Stimulated activated CD4-positive, alpha-beta T cell treated with anti-CD3 and anti-CD28 coated beads, Interleukin-1b, Interleukin-23, amount 100 ng/mL, for 1 hour (primary cell): ENCODE measurements at places on chromosomes 3 and 15.

DNA sequence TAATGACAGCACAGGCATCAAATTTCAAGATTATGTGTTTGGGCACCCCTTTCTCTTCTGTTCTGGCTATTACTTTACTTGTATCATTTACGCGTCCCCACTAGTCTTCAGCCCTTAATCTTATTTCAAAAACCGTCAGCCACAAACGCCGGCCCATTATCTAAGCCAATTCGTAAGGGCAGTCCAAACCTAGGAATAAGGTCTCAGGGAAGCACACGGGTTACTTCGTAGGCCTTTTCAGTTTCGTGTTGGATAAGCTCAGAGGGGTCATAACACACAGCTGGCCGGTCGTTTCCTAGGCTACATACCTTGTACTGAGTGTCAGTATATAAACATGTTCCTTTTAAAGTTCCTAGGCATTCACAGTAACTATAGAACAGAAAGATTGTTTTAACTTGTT, 5.1 kb upstream of the DNAAF4 start:
- no peak for DNase-seq

DNA sequence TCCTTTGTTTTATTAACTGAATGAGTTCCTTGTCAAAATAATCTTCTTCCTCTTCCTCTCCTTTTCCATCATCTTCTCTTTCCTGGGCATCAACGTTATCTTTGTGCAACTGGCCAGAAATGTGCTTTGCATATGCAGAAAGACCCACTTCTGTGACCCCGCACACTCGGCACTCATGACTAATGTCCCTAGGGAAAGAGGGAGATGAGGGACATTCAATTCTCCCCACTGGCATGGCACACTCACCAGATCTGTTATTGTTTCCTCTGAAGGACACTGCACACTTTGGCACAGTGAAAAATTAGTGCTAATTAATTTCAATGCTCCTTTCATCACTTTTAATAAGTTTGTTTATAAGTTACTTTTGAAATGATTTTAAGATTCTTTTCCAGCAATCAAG, 34.0 kb downstream of the ZNF106 start:
- DNase-seq: no peak

DNA sequence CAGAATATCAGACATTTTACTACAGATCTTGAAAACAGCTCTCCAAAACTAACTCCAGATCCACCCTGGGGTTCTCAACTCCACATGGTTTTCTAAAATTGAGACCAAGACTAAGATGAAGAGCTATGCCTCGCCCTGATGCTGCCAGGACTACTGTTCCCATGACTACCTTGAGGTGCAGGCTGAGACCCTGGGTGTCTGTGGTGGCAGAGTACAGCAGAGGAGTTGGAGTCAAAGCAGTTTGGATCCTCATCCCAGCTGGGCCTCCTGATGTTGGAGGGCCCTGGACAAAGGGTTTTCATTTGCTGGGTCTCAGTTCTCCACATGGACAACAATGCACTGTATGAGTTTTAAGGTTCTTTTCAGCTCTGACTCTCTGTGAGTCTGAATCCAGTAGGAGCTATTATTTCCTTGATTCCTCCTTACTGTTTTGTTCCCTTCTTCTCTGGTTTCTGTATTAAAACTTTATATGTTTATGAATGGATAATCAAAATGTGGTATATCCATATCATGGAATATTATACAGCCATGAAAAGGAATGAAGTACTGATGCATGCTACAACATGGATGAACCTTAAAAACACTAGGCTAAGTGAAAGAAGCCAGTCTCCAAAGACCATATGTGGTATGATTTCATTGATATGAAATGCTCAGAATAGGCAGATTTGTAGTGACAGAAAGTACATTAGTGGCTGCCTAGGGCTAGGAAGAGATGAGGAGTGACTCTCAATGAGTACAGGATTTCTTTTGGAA, 93.0 kb downstream of the CPN2 start:
- DNase-seq: no peak

DNA sequence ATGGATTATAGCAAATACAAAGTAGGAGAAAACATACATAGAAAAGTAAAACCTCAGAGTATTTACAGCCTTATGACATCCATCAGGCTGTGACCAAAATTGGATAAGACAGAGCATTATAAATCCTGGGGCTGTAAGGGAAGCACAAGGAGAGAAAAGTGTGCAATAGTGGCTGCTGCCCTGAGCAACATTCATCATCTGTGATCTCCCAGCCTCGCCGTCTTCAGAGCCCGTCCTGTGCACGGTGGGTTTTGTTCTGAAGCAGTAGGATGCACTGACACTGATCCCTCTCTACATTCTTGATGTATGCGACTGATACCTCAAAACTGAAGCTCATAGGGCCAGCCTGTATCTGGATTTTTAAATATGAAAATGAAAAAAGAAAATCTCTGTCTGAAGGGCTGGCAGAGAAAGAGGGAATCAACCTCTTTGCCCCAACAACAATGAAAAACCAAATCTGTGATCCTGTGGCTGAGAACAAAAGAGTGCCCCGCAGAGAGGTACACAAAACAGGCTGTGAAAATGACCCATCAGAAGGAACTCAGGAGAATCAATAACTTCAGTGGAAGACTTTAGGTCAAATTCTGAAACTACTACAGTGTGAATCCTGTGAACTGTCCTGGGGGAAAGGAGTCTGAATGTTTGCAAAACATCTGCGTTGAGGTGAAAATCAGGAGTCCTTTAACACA, 8.2 kb upstream of the RTP4 start:
- DNase-seq: no peak

- DNase-seq: no peak
Measured at GRCh38 chr3:167066977-167067786, 312.9 kb downstream of the ZBBX start.

DNA sequence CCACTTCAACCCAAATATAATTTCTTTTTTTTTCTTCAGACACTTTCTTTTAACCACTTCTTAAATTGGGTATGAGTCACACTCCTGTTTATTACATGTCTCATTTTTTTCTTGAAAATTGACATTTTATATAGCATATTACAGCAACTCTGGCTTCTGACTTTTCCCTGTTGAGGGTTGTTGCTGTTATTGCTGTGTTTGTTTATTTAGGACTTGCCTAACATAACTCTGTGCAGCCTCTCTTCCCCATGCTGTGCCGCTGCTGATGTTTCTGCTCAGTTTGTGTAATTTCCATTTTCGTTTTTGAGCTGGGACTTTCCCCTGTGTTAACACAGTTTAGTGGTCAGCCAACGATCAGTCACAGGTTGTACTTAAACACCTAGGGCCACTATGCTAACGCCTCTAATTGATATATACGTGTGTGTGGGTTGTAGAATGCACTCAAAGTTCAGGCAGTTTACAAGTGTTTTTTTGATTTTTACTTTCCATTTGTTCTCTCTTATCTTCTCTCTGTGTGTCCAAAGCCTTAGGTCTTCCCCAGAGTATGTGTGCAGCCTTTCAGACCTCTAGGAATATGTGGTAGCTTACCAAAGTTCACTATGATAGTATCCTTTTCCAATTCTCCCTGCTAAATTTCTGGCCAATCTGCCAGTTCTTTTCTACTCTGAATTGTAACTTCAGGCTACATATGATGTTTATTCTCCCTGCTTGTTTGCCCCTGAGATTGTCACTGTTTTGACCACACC, 337.2 kb downstream of the ZBTB20 start:
- DNase-seq: no peak

- DNase-seq: no peak
Measured at GRCh38 chr15:51782357-51782896, 31.0 kb downstream of the TMOD2 start.

GRCh38 chr3:15616053-15616452, 14.5 kb downstream of the BTD start:
- no peak for DNase-seq

DNA sequence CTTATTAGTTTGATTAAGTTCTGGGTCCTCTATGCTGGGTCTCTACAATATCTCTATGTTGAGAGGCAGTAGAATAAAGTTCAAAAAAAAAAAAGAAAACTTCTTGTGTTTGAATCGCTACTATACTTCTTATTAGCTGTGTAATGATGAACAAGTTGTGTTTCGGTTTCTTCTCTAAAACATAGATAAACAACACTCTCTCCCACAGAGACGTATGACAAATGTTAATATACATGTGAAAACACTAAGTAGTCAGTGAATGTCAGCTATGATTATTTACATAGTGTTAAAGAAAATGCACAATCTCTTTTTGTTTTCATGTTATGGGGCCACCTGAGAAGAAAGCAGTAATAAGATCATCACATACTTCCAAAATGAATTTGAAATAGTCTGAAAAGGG, 45.3 kb downstream of the ACAP2 start:
- DNase-seq: no peak

DNA sequence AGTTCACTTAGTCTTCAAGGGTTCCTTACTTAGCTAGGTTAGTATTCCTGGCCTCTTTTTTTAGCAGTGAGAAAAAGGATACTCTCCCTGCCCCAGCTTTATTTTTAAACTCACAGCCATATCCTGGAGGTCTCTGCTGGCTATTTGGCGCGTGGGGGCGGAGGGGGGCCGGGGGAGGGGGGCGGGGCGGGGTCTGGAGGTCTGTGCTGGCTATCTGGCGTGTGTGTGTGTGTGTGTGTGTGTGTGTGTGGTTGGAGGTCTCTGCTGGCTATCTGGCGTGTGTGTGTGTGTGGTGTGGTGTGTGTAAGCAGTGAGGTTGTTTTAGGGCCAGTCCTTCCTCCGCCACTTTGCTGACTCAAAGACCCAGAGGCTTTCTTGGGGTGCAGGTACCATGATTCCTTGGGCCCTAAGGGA, 579 bp upstream of the PLAAT1 start:
- DNase-seq: no peak
